ENCODE measurements at places on chromosomes 6 and 20. TPM values are rescaled to one million over a fixed set of nuclear protein-coding genes. Genes with fewer than 3 reads are reported as not detected.

FUT9 gene
- total RNA-seq, result not detected

B3GAT2 gene
- 0.16 TPM for total RNA-seq

NFYA gene
- total RNA-seq, result 16.3 TPM

GGTLC1 gene
- total RNA-seq, result not detected

UNC5CL gene
- 0.75 TPM for total RNA-seq

FKBP5 gene
- 722 TPM for total RNA-seq

TFAP2C gene
- 2.7 TPM for total RNA-seq

SLC35A1 gene
- total RNA-seq, result 15.1 TPM

RNF182 gene
- total RNA-seq, result not detected

HNF4A gene
- not detected for total RNA-seq

IRF4 gene
- total RNA-seq, result 3.5 TPM

VAPB gene
- 26.8 TPM for total RNA-seq

EBF4 gene
- total RNA-seq, result 1.3 TPM

PPP1R14C gene
- 0.31 TPM for total RNA-seq

PLCB4 gene
- total RNA-seq, result 13.9 TPM

ACSS1 gene
- 19.7 TPM for total RNA-seq

TXLNB gene
- 1.4 TPM for total RNA-seq

TSHZ2 gene
- total RNA-seq, result 83.5 TPM

PROKR2 gene
- not detected for total RNA-seq

ATP9A gene
- total RNA-seq, result 129 TPM

HLA-DRB1 gene
- total RNA-seq, result 56.2 TPM

CCDC170 gene
- total RNA-seq, result 2.4 TPM

UBE2J1 gene
- total RNA-seq, result 32.3 TPM

CST4 gene
- total RNA-seq, result not detected

GLP1R gene
- not detected for total RNA-seq

GNAS-AS1 gene
- total RNA-seq, result not detected

PDYN gene
- not detected for total RNA-seq

THEMIS gene
- total RNA-seq, result 1.7 TPM

MOXD1 gene
- 1.3 TPM for total RNA-seq

CAGE1 gene
- not detected for total RNA-seq

NRSN1 gene
- total RNA-seq, result not detected

ZNF831 gene
- 3.6 TPM for total RNA-seq

DLK2 gene
- 1.1 TPM for total RNA-seq

PLCB1 gene
- total RNA-seq, result 25.3 TPM

KIAA0408 gene
- total RNA-seq, result 4.7 TPM

Data from omental fat pad (tissue), 4 donors.